KG1 (cell line): ENCODE measurements at places on chromosomes 5 and 9.

DNA sequence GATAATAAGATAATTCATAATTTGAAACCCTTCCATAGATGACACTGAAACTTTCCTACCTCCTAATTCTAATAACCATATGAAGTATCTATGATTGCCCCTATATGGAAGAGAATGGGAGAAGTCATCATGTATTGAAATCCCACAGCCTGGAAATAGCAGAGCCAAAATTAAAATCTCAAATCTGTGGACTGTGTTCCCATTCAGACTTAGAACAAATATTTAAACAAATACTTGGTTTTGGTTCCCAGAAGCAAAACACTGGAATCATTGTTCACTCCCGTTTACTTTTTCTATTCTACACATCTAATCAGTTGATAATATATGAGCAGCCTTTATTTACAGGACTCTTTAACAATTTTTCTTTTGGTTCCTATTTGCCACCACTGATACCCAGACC is 92.6 kb upstream of the PTPRD start:
- no peak for DNase-seq

DNA sequence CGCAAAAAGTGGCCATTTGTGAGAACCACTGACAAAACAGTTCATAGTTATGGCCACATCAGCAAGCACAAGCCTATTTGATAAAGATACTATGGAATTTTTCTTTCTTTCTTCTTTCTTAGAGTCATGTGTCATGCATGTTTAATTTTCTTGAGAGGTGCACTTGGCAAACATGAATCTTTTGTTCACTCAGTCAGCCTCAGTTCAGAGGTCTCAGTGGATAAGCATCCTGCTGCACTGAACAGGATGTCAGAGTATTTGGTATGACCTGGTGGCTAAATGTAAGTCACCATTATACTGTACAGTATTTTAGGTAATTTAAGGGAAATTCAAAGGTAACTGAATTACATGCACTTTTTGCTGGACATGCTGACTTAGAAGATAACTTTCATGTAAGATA is 5.4 kb downstream of the NNT start:
- no peak for DNase-seq

DNA sequence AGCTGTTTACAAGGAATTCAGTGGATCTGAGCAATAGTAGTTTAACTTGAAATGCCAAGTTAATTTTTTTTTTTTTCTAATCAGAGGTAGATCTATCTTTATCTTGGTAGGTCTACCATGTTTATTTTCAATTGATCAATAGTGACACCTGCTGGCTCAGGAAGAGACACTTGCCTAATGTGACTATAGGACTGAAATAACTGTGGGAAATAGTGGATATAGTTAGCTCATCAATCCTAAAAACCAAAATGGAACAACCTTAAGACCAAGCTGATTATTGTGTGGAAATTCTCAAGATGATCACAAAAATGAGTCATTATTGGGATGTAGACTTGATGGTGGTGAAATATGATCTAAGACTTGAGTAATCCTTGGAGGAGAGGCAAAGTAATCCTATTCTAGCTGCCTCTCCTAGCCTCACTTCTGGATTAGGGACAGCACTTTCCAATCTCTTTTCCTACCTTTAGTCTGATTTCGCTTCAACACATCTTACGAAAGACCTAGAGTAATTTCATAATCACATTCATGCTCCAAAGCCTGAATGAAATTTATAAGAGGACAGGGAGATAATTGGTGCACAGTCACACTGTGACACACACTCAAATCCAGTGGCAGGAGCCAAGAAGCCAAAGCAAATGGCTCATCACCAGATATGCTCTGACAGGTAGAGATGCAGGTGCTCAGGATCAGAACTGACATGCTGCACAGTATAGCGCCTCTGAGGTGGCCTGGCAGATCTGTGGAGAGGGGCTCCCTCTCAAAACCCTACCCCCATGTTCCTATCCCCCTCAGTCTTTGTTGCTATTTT is 156.3 kb downstream of the HMHB1 start:
- no peak for DNase-seq

- DNase-seq = no peak
Observed at GRCh38 chr5:72434781-72435437, 72.3 kb downstream of the ZNF366 start.

DNA sequence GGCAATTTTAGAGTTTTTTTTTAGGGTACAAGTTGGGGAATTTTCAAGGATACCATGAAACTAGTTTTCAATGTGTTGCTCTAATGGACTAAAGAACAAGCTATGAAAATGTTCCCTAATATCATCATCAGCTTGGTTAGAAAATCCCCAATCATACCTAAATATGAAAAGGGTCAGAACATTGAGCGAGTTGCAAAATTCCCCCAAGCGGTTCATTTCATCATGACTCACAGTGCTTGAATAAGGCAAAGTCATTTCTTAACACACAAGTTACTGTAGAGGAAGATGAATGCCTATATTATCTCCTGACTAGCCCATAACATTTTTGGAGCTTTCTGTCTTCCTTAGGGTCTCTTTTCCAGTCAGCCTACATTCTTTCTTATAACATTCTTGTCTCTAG is 62.7 kb downstream of the ST8SIA4 start:
- DNase-seq = no peak

GRCh38 chr5:168658394-168658793 is 79.2 kb upstream of the PANK3 start:
- DNase-seq = no peak

- no peak for DNase-seq
Observed at GRCh38 chr5:18305288-18305924, 671.1 kb downstream of the TAF11L14 start.

GRCh38 chr5:65073250-65073661 is 304.5 kb downstream of the CWC27 start:
- no peak for DNase-seq

DNA sequence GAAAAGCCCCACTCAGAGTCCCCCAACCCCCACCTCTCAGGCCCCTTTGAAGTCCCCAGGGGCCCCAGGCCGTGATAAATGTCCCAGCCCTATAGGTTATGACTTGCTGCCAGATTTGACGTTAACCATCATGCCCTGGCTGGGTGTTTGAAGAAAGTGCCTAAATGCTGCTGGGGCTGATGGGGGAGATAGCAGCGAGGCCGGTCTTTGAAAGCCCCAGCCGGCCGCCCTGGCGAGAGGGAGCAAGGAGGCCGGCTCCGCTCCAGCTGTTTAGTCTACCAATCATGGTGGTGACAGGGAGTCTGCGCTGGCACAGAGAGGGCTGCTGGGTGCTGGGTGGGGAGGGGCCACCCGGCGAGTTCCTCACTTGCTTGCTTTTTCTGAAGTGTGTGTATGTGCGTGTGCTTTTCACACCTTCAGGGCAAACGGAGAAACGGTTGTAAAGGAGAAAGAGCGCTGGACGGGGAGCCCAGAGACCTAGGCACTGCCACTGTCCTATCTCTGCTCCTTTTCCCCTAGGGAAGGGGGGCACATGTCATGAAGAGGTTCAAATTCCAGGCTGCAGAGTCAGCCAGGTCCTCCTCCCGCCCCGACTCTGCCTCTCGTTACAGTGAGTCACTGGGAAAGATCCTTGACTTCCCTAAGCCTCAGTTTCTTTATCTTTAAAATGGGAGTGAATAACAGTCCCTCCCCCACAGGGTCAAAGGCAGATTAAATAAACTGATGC is 126.1 kb upstream of the HAND1 start:
- DNase-seq = no peak

GRCh38 chr5:177508837-177509236 is 789 bp downstream of the DOK3 start:
- DNase-seq = no peak
